ENCODE measurements at places on chromosomes 1 and 21.

GRCh38 chr1:9853249-9853595, 29.5 kb upstream of the CLSTN1 start:
- no peak for DNase-seq

- DNase-seq = no peak
Observed at GRCh38 chr1:171566467-171566866, 55.6 kb upstream of the MYOCOS start.

- no peak for DNase-seq
Observed at GRCh38 chr1:55211863-55212262, 3.3 kb downstream of the USP24 start.

GRCh38 chr1:225361176-225361575, 66.7 kb downstream of the LBR start:
- DNase-seq = no peak

- no peak for DNase-seq
Observed at GRCh38 chr21:45361033-45361997, 43.6 kb upstream of the COL18A1 start.

GRCh38 chr1:101158424-101158823, 78.4 kb upstream of the S1PR1 start:
- DNase-seq = no peak

- peak; percentile 37 for DNase-seq
Observed at GRCh38 chr1:163970699-163971098, 588.3 kb upstream of the PBX1 start.

All from posterior cingulate gyrus (tissue), 11 donors.